RWPE1 (cell line): ENCODE measurements at places on chromosomes 2 and 18.

GRCh38 chr2:219642069-219642454, 14.6 kb downstream of the SLC4A3 start:
- no peak for DNase-seq

DNA sequence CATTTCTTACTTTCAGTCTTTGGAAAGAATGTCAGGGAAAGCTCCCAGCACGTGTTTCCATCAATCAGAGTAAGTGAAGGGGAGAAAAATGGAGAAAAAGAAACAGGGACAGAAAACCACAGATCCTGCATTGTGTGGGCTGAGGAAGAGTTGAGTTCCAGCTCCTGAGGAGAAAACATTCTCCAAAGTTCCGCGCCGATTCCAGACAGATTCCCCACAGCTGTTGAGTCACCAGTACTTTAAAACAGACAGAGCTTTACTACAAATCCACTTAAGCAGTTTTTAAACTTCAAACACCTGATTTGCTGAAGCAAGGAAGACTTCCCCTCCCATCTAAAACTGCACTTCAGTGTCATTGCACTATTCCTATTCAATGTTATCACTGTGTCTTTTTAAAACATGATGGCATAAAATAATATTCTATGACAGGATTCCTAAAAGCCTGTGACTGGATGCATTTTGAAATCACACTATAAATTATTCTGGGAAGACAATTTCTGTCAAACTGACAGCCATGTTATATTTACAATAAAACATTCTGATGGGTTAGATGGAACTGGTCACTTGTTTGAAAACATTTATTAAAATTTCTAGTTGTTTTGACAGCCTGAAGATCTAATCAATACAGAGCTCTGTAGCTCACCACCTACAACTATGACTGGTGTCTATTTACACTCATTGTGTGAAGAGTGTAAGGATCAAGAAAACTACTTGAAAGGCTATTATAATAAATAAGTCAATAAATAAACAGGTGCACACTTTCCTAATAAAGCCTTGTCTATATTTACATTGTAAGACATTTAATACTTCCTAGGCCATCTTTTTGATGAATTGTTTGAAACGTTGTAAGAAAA, 40.9 kb downstream of the TCF4 start:
- no peak for DNase-seq

GRCh38 chr2:194004590-194005206, 1652.3 kb upstream of the SLC39A10 start:
- DNase-seq, result peak; percentile 1

DNA sequence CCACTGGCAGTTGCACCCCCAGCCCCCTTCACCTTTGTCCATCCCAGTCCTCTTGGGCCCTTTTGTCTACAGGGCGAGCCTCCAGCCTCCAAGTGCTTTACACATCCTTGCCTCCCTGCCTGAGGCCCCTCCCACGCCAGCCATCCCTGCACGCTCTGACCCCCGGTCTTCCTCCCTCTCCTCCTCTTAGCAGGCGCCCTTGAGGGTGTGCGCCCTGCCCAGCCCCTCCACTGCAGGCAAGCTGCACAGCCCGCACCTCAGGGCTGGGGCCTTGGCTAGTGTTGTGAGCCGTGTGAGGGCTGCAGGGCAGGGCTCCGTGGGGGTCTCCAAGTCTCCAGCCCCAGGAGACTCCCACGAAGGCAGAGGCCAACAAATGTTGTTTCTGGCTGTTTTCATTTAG, 6.9 kb downstream of the BOK start:
- no peak for DNase-seq

DNA sequence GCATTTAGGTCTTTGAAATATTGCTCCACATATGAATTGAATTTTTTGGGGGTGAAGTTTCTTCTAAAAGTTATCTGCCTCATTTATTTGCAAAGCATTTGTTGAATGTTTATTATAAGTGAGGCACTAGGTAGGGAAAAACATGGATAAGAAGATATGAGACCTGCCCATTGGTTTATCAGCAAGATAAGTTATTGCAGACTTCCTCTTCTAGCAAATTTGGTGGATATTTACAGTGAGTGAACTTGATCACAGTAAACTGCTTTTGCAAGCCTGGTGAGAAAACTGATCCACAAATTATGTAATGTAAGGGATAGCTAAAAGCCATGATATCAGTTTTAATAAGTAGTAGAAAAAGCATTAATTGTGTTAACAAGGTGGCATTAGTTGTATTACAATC, 364.8 kb downstream of the SOCS6 start:
- no peak for DNase-seq

DNA sequence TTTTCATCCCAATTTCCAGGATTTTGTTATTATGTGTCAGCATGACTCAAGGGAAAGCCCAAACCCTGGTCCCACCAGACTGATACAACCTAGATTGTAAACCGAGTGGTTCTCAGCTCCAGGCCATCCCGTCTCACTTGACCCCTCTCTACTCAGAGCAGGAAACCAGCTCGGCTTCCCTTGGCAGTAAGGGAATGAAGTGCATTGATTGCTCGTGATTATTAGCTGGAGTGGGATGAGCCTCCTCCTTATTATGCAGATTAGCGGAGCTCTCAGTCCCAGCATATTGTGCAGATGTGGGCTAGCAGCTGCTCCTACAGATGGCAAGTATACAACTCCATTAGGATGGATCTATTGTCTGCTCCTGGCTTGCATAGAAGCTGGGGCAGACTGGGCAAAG, 167.6 kb downstream of the LNPK start:
- DNase-seq, result no peak

DNA sequence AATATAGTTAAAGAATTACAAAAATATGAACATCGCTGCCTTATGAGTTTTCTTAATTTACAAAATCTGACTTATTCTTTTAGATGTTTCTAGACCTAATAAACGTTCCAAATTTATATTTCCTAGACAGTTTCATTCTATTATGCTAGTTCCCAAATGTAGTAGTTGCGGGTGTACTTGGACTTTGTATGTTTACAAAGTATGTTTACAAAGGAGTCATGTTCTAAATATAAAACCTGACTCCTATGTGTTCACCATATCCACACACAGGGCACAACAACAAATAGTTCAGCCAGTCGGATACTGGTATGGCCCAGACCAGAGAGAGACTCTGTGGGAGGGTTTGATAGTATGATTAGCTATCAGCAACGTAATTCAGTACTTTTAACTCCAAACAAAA, 230.7 kb downstream of the KCNH7 start:
- no peak for DNase-seq

DNA sequence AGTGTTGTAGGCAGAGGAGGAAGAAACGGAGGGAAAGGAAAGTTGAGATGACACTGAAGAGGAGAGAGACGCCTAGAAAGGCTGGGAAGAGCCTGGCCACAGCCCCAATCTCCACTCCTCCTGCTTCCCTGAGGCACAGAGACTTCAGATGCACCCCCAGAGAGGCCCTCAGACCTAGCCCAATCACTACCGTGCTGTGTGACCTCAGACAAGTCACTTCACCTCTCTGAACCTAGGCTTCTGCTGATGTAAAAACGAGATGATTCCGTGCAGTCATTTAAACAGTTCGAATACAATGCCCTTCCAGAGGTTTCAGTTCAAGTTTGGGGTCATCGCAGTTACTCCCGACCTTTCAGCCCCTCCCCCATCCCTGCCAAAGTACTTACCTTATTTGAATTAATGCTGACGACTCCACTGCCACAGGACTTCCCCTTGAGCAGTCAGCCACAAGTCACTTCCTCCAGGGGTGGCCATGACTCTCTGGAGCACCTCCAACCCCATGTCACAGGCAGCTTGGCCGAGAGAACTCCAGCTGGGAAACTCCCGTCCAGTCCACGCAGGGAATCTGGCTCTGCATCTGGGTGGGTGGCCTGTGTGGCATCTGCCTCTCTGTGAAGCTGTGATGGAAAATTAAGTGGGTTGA, 105.2 kb upstream of the ID2 start:
- DNase-seq, result no peak

GRCh38 chr2:17749753-17750438, 3.7 kb downstream of the SMC6 start:
- DNase-seq, result no peak

- DNase-seq, result no peak
Observed at GRCh38 chr2:240162032-240162431, 21.6 kb upstream of the OTOS start.

DNA sequence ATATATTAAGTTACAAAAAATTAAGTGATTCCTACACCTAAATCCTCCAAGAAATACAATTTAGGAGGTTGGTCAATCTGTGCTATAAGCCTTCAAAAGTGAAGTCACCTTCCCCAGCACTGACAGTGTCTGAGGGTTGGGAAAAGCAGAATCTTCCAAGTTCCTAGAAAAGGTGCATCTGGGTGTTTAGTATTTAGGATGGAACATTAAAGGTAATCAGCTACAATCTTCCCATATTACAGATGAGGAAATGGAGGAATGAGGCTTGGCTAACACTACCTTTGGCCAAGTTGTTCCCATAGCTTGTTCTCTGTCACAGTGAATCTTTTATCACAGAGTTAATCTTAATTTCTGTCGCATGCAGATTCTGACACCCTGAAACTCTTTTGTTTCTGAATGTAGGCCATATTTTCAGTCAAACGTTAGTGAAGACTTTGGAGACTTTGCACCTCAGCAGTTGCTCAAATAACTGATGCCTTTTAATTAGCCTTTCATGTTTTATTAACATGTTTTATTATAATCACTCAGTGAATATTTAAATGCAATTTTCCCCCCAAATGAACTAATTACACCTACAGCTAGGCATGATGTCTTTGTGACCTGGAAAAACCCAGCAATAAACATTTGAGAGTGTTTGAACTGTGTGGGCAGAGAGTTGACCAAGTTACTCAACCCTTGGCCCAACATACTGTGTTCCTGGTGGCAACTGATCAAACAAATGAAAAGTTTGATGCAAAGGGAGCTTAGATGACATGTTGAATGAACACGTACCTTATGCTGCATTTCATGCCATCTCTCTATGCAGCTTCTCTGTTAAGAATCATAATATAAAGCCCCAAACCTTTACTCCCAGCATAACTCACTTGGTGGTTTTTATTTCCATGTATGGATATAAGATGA, 17.6 kb downstream of the FN1 start:
- no peak for DNase-seq

DNA sequence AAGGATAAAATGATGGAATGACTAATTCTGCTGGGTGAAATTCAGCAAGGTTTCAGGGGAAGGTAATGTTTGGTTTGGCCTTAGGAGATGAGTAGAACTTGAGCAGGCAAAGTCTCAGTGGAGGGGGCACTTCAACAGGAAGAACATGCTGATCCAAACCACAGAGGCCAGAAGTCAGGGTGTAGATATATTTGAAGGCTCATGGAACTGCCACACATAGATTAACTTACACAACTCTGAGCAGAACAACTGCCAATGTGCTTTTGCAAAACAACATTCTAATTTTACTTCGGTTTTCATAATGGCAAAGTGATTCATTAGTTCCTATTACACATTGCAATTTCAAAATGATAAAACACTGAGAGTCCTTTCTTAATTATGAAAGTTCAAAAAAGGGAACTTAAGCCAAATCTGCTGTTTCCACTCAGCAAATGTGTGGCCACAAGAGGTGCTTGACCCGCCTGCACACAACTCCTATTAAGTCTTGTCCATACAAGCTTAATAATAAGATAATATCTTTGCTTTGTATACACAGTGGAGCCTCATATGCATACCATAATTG, 284.8 kb downstream of the MREG start:
- peak; percentile 28 for DNase-seq

DNA sequence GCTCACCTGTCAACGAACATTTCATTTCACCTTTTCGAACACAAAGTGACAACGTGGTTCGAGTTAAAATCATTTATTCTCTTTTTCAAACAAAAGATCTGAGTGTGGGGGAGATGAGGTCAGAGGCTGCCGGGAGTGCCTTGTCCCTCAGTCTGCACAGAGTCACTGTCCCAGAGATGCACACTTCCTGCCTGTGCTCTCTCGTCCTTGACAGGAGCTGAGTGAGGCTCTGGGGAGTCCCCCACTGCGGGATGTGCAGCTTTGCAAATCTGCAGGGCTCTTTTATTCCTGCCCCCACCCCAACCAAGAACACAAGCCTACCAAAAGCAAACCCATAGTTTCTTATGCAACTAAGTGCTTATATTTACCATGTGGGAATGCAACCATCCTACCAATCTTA, 497.8 kb downstream of the EIPR1 start:
- no peak for DNase-seq
